ENCODE measurements at places on chromosomes 12 and 14.
A peak's percentile ranks its signal among the peaks of the same experiment; 100 is the strongest.

- H3K27me3 ChIP-seq, result no peaks in the 10 kb centered on the region
- H3K4me1 ChIP-seq, result no peaks in the 10 kb centered on the region
- no peaks in the 10 kb centered on the region for H3K36me3 ChIP-seq
- H3K27ac ChIP-seq, result peak overlapping the region; percentile 63
- DNase-seq, result no peak
Measured at GRCh38 chr12:20211541-20211940, 156.8 kb upstream of the PDE3A start.

GRCh38 chr12:65765436-65765813, 58.9 kb upstream of the HMGA2 start:
- no peaks in the 10 kb centered on the region for H3K27me3 ChIP-seq
- DNase-seq, result no peak
- no peak overlapping the region for H3K27ac ChIP-seq

DNA sequence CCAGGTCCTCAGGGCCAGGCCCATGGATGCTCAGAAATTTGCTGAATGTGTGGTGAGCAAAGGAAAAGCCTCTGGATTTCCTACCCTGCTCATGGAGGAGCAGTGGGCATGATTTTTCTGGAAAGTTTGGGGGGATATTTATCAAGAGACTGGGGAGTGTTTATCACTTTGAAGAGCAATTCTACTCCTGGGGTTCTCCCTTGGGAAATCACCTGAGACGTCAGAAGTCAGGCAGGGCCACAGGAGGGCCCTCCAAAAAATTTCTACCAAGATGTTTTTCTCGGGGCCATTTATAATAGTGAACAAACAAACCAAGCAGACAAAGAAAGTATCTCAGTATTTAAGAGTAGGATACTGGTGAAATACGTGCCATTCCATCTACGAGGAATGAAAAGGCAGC, 20.1 kb upstream of the EIF2B2 start:
- H3K4me3 ChIP-seq, result no peak overlapping the region
- no peaks in the 10 kb centered on the region for H3K36me3 ChIP-seq
- no peak for DNase-seq
- H3K27ac ChIP-seq, result no peak overlapping the region
- H3K27me3 ChIP-seq, result no peaks in the 10 kb centered on the region
- H3K4me1 ChIP-seq, result peaks cover 37% of the 10 kb centered on the region

DNA sequence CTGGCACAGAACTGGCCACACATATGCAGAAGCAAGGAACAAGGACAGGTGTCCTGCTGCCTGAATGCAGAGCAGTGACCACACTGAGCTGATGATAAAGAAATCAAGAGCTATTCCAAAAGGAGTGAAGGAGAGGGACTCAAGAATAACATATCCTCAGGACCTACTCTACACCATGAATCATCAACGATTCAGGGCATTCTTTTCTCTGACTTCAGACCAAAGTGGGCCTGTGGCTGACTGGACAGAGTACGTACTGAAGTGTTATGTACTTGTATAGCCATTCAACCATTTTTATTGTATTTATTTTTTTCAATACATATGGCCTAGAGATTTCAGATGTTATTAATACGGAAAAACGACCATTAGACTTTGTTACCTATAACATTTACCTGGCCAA, 177.5 kb upstream of the TMTC1 start:
- H3K4me1 ChIP-seq, result peaks cover 9% of the 10 kb centered on the region
- H3K27ac ChIP-seq, result no peak overlapping the region
- no peak for DNase-seq
- no peak overlapping the region for H3K4me3 ChIP-seq
- no peaks in the 10 kb centered on the region for H3K36me3 ChIP-seq
- H3K27me3 ChIP-seq, result no peaks in the 10 kb centered on the region

DNA sequence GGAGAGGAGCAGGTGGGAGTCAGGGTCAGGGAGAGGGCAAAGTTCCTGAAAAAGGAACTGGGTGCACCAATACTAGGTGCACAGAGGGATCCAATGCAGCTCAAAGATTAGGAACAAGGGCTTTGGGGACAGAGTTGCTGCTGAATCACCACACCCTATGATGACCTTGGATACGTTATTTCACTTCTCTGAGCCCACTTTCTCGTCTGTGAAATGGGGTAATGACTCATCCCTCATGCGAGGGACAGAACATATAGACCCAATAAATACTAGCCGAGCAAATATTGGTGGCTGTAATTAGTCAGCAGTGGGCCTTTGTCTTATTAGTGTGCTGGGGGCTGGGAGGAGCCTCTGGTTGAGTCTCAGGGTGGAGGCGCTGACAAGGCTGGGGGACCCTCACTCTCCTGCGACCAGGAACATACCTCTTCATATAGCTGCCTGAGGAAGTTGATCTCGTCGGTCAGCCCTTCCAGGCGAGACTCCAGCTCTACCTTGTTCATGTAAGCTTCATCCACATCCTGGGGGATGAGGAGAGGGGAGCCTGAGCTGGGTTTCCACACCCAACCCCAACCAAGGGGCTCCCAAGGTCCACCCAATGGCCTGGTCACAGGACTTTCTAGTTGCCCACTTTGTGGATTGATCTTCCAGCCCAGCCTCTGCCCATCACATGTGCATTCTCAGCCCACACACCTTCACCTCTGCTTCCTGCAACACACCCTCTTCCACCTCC, 4.5 kb downstream of the KRT8 start:
- no peak for DNase-seq
- no peak overlapping the region for H3K4me3 ChIP-seq
- no peaks in the 10 kb centered on the region for H3K27me3 ChIP-seq
- no peaks in the 10 kb centered on the region for H3K4me1 ChIP-seq

GRCh38 chr14:101123618-101124510, 220.3 kb upstream of the RTL1 start:
- H3K4me1 ChIP-seq, result peaks cover 5% of the 10 kb centered on the region
- no peaks in the 10 kb centered on the region for H3K27me3 ChIP-seq
- no peak for DNase-seq
- no peaks in the 10 kb centered on the region for H3K36me3 ChIP-seq
- H3K4me3 ChIP-seq, result no peak overlapping the region

DNA sequence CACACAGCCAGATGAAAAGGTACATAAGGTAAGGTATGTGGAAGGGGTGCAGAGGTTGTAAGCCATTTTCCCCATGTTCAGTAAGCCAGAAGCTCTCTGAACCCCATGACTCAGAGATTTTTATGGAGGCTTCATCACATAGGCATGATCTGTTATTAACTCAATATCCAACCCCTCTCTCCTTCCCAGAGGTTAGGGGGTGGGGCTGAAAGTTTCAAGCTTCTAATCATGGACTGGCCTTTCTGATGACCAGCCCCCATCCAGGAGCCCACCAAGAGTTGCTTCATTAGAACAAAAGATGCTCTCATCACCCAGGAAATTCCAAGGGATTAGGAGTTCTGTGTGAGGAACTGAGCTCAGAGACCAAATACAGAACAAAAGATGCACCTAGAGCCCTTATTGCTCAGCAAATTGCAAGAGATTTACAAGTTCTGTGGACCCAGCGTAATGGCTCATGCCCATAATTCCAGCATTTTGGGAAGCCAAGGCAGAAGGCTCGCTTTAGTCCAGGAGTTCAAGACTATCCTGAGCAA, 103.2 kb upstream of the DAAM1 start:
- DNase-seq, result no peak
- H3K27me3 ChIP-seq, result no peaks in the 10 kb centered on the region
- H3K4me1 ChIP-seq, result no peaks in the 10 kb centered on the region
- no peak overlapping the region for H3K4me3 ChIP-seq

GRCh38 chr14:72904840-72905561, 11.1 kb upstream of the DPF3 start:
- no peak overlapping the region for H3K27ac ChIP-seq
- no peaks in the 10 kb centered on the region for H3K4me1 ChIP-seq
- no peaks in the 10 kb centered on the region for H3K36me3 ChIP-seq

- no peaks in the 10 kb centered on the region for H3K27me3 ChIP-seq
- no peaks in the 10 kb centered on the region for H3K36me3 ChIP-seq
- H3K27ac ChIP-seq, result no peak overlapping the region
- H3K4me1 ChIP-seq, result no peaks in the 10 kb centered on the region
- DNase-seq, result no peak
Measured at GRCh38 chr12:15563663-15564062, 225.5 kb downstream of the EPS8 start.

DNA sequence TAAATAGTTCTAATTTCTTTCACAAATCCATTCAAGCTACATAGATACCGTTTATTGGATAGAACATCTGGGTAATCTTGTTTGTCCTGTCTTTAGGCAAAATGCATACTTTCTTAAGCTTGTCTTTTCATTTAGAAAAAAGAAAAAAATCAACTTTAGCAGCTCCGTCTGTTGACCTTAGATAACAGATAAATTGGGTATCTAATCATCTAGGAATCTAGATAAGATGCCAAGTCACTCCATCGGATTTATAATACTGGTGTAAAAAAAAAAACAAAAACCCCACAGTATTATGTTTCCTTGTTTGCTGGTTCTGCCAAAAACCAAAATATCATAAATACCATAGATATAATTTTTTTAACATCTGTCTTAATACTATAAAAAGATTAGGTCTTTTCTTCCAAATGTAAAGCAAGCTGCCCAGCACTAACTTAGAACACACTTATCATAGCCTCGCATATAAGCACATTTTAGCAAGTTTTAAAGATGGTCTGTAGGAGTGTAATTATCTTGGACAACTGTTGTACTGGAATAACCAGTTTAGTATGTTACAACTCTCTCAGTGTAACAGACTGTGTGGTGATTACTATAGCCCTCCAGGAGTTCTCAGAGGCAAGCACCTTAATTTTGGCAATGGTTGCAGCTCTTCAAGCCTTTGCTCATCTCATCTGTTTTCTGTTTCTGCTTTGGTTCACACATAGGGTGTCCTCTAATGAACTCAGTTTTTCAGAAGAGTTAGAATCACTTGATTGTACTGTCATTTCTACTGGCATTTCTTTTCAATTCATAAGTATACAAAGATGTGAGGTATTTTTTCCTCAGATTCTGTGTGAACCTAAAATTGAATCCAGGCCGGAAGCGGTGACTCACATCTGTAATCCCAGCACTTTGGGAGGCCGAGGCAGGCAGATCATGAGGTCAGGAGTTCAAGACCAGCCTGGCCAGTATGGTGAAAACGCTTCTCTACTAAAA, 83.1 kb downstream of the ANO6 start:
- no peak overlapping the region for H3K4me3 ChIP-seq
- no peaks in the 10 kb centered on the region for H3K27me3 ChIP-seq
- H3K27ac ChIP-seq, result no peak overlapping the region
- no peak for DNase-seq
- peaks cover 1% of the 10 kb centered on the region for H3K36me3 ChIP-seq
- peaks cover 1% of the 10 kb centered on the region for H3K4me1 ChIP-seq

- peaks cover 26% of the 10 kb centered on the region for H3K4me1 ChIP-seq
- peaks cover 62% of the 10 kb centered on the region for H3K36me3 ChIP-seq
Measured at GRCh38 chr12:6534945-6535696, 804 bp downstream of the GAPDH start.

DNA sequence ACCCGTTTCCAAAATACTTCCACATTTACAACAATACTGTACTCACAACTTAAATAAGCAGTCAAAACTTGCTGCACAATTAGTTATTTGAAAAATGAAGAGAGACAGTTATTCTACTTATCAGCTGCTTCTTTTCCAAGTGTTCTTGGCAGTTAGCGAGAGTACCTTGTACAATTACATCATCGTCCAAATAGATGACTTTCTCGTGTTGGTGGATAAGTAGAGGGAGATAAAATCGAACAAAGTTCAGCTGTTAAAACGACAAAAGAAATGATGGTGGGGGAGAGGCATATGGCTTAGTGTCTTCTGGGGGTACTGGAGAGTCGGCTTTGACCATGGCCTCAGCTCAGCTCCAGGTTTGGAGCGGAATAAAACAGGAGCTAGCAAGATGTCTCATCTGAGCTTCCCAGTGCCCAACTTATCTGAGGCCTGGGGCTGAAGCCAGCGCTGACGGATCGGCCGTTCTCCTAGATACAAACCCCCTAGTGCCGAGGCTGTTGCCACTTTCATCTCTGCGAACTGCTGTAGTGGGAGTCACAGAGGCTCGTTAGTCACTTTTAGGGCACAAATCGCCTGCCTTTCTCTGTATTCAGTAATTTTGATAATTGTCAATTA, 31.7 kb downstream of the TDG start:
- peaks cover 6% of the 10 kb centered on the region for H3K27me3 ChIP-seq
- H3K4me1 ChIP-seq, result no peaks in the 10 kb centered on the region
- H3K36me3 ChIP-seq, result no peaks in the 10 kb centered on the region

- H3K4me3 ChIP-seq, result no peak overlapping the region
- DNase-seq, result no peak
- no peaks in the 10 kb centered on the region for H3K4me1 ChIP-seq
- no peaks in the 10 kb centered on the region for H3K27me3 ChIP-seq
Measured at GRCh38 chr12:112357214-112357613, 25.0 kb downstream of the HECTD4 start.

DNA sequence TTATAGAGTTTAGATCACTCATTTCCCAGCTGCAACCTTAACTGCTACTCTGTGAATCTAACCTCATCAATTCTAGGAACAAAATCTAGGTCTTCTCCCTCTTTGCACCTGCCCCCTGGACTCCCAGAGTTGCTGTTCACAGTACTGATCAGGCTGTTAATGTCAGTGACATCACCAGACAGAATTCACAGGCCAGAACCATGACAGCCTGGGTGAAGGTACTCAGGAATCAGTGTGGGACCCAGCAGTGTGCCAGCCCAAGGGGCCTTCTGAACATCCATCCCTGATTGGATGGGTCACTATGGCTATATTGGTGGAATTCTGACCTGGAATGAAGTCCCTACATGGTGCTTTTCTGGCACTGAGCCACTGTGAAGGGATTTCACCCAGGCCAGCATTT, 72.8 kb downstream of the CLMN start:
- no peaks in the 10 kb centered on the region for H3K27me3 ChIP-seq
- H3K4me1 ChIP-seq, result peaks cover 14% of the 10 kb centered on the region
- no peaks in the 10 kb centered on the region for H3K36me3 ChIP-seq
- no peak overlapping the region for H3K4me3 ChIP-seq

DNA sequence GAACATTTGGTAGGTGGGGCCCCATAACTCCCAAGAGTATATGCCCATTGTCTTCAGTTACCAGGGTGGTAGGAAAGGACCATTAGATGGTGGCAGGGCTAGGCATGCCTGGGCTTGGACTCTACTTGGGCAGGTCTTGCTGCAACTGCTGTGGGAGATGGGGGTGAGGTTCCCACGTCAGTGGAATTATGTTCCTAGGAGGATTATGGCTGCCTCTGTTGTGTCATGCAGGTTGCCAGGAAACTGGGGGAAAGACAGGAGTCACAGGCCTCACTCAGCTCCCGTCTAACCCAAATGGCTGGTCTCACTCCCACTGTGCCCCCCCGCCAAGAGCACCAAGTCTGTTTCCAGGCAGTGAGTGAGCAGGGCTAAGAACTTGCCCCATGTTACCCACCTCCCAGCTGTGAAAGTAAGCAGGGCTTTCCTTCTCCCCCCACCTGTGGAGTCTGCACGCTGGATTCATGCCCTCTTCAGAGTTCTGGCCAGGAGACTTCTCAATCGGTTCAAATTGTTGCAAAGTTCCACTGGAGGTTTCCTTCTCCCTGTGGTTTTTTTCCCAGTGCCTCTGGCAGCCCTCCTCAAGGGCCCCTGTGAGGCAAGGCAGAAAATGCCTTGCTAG, 337.5 kb downstream of the CCDC91 start:
- no peak for DNase-seq
- H3K27ac ChIP-seq, result no peak overlapping the region
- H3K36me3 ChIP-seq, result no peaks in the 10 kb centered on the region
